ENCODE measurements at places on chromosomes 4 and X.

GRCh38 chr4:181293014-181293413 is 950.2 kb upstream of the TENM3 start:
- DNase-seq = no peak

GRCh38 chrX:104921584-104922205 is 298.8 kb downstream of the TEX13A start:
- no peak for DNase-seq

GRCh38 chrX:134512566-134512965 is 52.6 kb downstream of the HPRT1 start:
- no peak for DNase-seq

- DNase-seq = no peak
These were observed 28.2 kb upstream of the NEIL3 start for GRCh38 chr4:177281351-177281909.

DNA sequence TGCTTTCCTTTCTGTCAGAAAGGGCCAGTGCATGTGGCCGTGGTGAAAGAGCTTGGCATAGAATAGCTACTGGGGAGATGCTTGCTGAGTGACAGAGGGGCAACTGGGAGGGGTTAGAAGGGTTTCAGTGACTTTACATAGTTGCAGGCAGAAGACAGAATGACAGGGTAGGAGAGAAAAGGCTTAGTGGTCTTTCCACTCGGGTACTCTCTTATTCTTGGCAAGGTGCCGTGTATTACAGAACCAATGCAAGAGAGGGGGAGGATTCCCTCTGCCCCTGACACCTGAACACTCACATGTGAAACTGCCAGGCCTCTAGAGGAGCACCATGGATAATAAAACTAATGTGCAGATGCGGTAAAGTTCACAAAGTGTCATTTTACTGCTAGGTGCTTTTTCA is 228.2 kb downstream of the MGST2 start:
- no peak for DNase-seq

- no peak for DNase-seq
These were observed 16.1 kb downstream of the LRP2BP start for GRCh38 chr4:185379326-185380295.
